H4 (cell line): ENCODE measurements at places on chromosomes 2 and 18. TPM values are rescaled to one million over a fixed set of nuclear protein-coding genes. Genes with fewer than 3 reads are reported as not detected.

DNA sequence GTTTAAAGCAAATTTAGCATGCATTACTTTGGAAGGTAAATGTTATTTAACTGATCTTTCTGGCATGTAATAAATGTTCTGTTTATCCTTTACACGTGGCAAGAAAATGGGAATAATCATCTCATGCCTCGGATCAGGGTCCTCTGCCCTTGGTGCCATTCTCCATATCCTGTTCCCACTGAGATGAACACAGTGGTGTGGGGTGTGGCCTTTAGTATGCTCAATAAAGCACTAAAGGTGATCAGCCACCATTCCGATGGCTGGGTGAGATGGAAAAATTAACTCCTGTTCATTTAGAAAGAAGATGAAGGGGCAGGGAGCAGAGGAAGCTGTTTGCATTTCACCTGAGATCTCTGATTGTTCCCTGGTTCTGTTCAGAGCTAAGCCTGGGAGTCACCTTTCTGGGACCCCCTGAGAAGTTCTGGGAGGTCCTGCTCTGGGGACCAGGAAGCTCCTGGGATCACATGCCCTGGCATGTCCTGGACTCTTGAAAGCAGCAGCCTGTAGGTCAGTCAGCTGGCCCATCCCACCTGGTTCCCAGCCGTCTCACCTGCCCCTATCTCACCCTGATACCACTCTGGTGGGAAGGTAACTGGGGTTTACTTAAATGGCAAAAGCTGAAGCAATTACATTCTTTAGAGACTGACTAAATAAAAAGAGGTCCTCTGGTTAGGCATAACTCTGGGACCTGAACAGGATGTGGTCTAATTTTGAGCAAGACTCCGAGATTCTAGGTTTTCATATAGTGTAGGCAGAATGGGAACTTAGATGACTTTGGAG is 288.9 kb upstream of the EPAS1 start:
- DNase-seq = peak; percentile 48

GRCh38 chr2:217316743-217317142 is 456.9 kb upstream of the TNP1 start:
- peak; percentile 38 for DNase-seq

DNA sequence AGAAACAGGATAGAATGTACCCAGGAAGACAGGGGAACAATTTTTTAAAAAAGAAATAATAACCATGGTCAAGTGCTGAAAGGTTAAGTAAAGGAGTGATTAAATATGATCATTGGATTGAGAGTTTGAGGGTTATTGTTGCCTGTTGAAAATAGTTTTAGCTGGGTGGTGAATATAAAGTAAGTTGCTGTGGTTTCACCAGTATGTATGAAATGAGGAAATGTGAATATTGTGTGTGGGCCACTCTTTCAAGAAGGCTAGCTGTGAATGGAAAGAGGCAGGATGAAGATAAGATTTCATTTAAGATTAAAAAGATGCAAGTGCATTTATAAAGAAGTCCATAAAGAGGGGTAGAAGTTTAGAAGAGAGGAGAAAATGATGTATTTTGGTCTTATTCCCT is 53.8 kb downstream of the GULP1 start:
- DNase-seq = no peak

DNA sequence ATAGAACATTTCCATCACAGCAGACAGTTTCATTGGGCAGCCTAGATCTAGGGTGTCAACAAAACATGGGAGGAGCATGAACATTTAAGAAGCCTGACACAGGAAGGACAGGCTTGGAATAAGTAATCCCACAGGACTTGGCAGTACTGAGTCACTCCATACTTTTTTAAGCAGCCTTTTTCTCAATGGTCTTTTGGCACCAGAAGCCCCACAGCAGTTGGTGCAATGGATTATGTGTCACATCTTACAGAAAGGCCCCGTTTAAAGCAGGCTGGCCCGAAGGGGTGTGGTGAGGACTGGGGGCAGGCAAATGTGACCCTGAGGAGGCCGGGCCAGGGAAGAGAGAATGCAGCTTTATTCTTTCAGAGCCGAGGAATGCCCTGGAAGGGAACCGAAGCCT is 26.6 kb downstream of the SPTBN1 start:
- peak; percentile 61 for DNase-seq

The TAF4B gene
- 3.0 and 4.0 TPM in 2 replicates for total RNA-seq

The SELENOI gene
- total RNA-seq = 10.9 and 18.8 TPM in 2 replicates

The ZFP36L2 gene
- 1.2 and 2.1 TPM in 2 replicates for total RNA-seq

The AMMECR1L gene
- total RNA-seq = 11.8 and 13.9 TPM in 2 replicates

DNA sequence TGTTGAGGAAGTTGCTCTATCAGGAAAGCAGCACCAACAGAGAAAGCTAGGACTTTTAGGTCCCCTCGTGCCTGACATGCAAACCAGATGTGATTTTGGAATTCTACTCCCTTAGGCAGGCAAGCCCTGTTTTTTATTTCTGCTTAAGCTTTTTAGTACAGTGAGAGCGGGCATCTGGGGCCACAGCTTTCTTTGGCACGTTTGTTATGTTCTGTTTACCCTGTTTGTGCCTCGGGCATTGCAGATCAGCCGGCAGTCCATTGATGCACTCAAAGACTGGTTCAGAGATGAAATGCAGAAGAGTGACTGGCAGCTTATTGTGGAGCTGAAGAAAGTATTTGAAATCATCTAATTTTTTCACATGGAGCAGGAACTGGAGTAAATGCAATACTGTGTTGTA is 61.9 kb downstream of the EIF5B start:
- no peak for DNase-seq

DNA sequence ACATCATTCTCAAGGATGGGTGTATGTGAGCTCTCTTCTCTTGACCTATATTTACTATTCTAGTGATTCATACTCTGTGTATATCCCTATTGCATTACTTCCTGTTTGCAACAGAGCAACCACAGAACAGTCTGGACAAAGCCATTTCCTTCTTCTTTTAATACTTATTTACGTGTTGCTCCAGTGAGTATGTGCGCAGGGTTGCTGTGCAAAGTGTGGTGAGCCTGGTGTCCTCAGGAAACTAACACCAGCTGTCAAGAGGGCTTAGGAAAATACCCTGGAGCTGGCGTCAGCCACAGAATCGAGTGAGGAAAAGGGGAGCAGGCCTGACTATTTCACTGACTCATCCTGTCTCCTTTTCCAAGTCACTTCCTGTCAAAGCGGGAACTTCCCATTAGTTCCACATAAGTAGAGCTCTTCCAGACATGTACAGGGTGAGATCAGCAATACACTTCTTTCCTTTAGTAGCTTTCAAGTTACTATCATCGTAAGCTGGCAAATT is 214.1 kb upstream of the COPS8 start:
- peak; percentile 99 for DNase-seq

DNA sequence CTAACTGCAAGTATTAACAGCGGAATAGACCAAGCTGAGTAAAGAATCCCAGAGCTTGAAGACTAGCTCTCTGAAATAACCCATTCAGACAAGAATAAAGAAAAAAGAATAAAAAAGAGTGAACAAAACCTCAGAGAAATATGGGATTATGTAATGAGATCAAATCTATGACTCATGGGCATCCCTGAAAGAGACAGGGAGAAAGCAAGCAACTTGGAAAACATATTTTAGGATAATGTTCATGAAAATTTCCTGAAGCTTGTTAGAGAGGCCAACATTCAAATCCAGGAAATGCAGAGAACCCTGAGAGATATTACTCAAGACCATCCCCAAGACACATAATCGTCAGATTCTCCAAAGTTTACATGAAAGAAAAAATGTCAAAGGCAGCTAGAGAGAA is 17.3 kb downstream of the PFN4 start:
- no peak for DNase-seq

DNA sequence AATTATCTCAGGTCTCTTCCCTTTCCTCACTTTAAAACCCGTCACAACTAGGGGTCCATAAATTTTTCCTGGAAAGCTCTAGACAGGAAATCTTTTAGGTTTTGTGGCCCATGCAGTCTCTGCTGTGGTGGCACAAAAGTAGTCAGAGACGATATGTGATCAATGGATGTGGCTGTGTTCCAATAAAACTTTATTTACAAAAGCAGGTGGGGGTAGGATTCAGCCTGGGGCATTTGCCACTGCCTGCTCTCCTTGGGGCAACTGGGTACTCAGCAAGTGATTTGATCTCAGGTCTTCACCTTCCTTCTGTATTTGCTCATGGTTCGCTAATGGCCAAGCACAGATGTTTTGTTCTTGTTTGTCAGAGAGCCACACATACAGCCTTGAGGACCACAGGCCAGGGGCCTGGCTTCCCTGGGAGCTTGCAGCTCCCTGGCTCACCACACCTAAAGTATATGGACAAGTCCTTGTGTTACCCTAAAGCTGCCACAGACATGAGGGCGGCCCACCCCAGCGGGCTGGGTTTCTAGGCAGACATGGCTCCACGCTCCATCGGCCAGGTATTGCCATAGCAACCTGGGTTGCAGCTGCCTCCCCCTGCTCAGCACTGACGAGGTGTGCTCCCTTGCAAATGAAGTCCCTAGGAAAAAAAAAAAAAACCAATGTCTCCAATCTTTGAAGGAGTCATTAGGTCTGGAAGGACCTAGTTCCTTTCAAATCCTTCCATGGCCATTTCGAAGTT is 89.7 kb upstream of the YWHAQ start:
- DNase-seq = no peak

DNA sequence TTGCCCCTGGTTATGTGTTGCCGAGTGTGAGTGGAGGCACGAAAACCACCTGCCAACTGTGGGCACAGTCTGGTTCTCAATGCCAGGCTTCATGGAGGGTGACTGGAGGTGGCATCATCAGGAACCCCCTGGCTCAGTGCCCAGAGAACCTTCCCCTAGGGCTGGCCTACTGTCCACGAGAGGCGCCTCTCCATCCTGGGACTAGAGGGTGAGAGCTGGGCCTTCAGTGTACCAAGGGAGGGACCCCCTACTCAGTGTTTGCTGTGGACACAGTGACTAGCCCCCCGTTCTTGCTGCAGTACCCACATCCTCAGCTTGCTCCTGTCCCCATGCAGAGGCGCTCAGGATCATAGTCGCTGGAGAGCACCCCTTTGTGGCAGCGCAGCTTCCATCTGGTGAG is 202.6 kb downstream of the HDAC4 start:
- no peak for DNase-seq

- DNase-seq = no peak
These were observed 271.4 kb downstream of the TCF4 start for GRCh38 chr18:55316486-55317184.

DNA sequence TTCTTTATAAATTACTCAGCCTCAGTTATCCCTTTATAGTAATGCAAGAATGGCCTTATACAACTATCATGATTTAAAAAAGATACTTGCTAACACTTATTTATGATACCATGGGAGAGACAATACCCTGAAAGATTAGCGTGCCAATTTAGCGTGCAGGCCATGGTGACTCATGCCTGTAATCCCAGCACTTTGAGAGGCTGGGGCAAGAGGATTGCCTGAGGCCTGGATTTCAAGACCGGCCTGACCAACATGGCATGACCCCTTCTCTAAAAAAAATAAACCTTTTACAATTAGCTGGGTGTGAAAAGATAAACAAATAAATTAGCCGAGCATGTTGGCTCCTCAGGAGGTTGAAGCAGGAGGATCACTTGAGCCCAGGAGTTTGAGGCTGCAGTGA is 493.4 kb upstream of the FSIP2 start:
- no peak for DNase-seq

DNA sequence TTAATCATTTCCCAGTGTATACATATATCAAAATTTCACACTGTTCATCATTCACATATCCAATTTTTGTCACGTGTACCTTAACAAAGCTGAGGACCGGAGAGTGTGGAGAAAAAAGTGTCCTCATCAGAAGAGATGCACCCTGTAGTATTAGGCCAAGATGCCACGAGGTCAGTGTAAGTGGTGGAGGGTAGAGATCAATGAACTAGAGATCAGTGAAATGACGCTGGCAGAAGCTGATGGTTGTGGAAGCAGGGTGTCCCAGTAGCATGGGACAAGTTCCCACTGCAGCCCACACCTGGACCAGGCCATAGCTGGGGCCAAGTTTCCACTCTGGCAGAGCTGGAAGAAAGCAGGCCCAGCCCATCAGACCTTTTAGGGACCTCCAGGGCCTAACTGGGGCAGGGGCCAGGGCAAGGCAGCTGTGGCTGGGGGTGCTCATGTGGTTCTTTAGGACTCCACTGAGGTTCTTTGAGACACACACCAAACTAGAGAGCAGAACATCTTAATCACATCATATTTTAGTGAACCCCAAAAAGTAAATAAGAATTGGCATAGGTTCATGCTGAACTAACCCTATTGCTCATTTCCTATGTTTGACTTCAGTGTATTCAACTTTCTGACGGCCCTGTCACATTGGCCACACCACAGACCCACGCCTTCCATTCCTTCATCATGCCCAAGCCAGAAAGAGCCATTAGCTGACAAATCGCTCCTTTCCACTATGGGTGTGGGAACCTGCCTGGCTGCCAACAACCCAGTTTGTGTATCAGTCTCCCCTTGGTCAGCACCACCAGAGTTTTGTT is 21.6 kb upstream of the GPR55 start:
- DNase-seq = no peak

GRCh38 chr2:54665436-54665856 is 58.0 kb upstream of the EML6 start:
- peak; percentile 48 for DNase-seq

The ACMSD gene
- total RNA-seq = not detected in 2 replicates

DNA sequence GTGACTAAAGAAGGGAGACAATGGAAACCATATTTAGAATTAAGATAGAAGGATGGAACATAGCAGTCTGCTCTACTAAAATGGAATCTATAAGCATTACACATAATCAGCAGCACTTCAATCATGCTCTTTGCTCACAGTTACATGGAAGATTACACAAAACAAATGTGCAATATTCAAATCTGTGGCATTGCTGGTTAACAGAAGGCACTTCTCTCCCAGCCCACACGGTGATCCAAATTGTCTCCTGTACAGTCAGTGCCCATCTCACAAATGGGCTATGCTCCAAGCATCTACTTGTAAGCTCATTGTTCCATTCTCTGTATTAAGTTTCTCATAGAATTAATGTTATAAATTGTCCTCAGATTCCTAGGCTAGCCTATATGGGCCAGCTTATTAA is 716.6 kb downstream of the NRXN1 start:
- DNase-seq = no peak

The PROM2 gene
- 0.10 and 0.35 TPM in 2 replicates for total RNA-seq

DNA sequence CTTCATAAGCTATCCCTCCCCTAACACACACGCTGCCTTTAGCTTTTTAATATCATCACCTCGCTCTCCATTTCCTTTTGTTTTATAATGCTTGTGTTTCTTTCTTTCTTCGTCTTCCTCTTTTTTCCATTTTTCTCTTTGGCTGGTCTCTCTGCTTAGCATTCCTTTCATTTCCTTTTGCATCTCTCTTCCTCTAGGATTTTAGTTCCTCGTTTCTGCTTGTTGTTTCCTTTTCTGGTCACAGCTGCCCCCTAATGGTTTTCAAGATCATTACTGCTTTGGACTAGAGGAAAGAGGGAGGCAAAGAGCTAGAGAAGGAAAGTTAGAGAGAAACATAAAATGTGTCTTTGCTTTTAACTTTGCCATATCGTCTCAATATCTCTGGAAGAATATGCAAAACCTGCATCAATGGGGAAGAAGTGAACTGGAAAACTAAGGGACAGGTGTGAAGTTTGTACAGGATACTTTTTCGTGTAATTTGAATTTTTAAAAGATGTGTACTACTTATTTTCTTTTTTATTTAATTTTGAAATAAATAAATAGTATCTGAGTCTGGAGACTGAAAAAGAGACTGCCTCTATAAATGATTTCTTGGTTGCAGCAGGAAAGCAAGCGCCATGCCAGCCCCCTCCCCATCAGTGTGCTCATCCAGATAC is 6.3 kb upstream of the NRP2 start:
- DNase-seq = peak; percentile 74

The ATOH8 gene
- total RNA-seq = 13.1 and 13.6 TPM in 2 replicates
